ENCODE measurements at places on chromosomes 4 and X.
A peak's percentile ranks its signal among the peaks of the same experiment; 100 is the strongest.

DNA sequence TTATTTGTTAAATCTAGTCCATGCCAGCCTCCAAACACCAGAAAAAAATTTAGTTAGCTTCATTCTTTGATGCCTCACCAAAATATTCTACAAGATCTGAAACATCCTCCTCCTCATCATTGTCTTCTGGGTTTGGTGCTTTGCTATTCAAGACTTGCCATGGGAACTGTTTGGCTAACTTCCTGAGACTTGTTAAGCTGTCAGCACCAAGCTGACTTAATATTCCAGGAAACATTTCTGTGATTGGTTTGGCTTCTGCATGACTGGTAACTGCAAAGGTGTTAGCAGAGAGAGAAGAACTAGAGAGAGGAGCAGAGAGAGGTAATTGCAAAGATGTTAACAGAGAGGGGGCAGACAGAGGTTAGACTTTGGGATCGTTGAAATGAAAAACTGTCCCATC lies 101.3 kb downstream of the PALLD start:
- no peak for ATAC-seq

- ATAC-seq = peak; percentile 62
Measured at GRCh38 chrX:129726307-129727111, 12.3 kb upstream of the XPNPEP2 start.

DNA sequence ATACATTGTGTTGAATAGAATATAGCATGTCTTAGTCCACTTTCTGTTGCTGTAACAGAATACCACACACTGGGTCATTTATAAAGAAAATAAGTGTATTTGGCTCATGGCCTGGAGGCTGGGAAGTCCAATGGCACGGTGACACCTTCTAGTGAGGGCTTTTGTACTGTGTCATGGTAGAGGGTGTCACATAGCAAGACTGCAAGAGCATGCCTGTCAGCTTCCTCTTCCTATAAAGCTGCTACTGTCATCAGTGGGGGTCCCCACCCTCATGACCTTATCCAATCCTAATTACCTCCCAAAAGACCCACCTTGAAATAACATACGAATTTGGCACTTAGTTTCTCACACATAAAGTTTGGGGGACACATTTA lies 193.2 kb downstream of the PTTG2 start:
- no peak for ATAC-seq

- no peak for ATAC-seq
Measured at GRCh38 chr4:118760493-118760892, 75.3 kb downstream of the METTL14 start.

DNA sequence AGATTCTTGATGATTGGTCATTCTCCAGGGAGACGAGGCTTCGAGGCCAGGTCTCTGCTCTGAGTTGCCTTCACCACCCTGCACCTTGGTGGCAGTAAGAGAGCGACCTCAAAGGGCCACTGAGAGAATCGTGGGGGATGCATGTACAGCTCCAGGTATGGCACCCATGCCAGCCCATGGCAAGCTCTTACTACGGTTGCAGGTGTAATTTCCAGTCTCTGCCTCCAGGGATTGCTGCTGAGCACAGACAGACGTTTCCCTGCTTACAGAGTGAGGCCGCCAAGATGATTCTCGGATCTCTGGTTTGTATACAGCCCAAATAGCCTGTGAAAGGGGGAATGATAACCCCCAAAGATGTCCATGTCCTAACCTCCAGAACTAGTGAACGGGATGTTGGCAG lies 16.3 kb upstream of the DRD5 start:
- no peak for ATAC-seq

- ATAC-seq = no peak
Measured at GRCh38 chr4:168797738-168798375, 212.2 kb downstream of the CBR4 start.

GRCh38 chr4:9987749-9988362 lies 33.4 kb downstream of the SLC2A9 start:
- ATAC-seq = peak; percentile 57

DNA sequence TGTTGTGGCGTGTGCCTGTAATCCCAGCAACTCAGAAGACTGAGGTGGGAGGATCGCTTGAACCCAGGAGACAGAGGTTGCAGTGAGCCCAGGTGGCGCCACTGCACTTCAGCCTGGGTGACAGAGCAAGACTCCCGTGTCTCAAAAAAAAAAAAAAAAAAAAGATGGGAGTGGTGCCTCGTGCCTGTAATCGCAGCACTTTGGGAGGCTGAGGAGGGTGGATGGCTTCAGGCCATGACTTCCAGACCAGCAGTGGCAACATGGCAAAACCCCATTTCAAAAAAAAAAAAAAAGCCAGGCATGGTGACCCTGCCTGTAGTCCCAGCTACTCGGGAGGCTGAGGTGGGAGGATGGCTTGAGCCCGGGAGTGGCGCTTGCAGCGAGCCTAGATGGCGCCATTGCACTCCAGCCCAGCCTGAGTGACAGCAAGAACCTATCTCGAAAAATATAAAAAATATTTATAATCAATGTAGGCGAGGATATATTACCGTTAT lies 27.0 kb downstream of the EIF2S3 start:
- peak; percentile 67 for ATAC-seq

GRCh38 chr4:128868758-128869157 lies 59.3 kb downstream of the JADE1 start:
- ATAC-seq = no peak

DNA sequence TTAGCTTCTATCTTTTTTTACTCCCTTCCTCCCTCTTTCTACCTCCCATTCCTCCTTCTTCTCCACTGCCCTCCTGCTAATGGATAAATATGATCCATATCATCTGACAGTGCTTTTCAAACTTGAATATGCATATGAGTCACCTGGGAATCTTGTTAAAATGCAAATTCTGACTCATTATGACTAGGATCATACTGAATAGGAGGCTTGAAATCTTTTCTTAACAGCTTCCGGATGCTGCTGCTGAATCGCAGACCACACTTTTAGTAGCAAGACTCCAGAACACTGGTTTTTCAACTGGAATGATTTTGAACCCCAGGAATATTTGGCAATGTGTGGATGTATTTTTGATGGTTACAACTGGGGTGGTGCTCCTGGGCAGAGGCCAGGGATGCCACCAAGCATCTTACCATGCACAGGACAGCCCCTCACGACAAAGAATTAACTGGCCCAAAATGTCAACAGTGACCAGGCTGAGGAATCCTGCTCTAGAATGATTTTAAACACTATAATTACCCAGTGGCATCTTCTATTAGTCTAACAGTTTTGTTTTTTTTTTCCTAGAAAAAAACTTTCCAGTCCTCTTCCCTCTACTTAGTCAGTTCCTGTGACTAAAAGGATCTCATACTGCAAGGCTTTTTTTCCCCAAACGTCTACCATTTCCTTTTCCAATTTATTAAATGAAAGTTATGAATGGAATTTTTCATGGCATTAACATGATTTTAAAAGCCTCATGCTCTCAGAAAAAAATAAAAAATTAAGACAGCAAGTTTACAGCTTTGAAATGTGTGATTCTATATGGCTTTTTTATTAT lies 10.6 kb upstream of the PYURF start:
- peak; percentile 93 for ATAC-seq

- ATAC-seq = no peak
Measured at GRCh38 chr4:20219521-20219920, 32.2 kb upstream of the SLIT2 start.

DNA sequence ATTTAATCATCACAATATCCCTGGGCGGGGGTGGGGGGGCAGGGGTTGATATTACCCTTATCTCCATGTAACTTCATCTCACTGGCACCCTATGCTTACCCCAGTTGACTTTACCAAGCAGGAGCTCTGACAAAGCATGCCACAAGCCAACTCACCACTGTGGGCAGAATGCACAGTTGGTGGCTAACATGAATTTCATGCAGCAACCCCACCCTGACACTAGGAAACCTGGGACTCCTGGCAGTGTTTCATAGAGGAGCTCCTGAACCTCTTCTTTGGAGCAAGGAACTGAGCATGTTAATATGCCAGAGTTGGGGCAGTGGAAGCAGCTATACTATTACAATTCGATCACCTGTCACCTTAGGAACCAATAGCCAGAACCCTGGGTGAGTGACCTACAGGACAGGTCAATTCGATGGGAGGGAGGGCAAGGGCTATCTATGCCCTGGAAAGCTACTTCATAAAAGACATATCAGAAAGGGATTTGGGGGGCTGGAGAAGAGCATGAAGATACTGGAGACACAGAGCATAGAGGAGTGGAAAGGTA lies 97.2 kb upstream of the ACSL4 start:
- no peak for ATAC-seq

- ATAC-seq = peak; percentile 98
Measured at GRCh38 chrX:9899640-9900111, 67.5 kb upstream of the CLDN34 start.

DNA sequence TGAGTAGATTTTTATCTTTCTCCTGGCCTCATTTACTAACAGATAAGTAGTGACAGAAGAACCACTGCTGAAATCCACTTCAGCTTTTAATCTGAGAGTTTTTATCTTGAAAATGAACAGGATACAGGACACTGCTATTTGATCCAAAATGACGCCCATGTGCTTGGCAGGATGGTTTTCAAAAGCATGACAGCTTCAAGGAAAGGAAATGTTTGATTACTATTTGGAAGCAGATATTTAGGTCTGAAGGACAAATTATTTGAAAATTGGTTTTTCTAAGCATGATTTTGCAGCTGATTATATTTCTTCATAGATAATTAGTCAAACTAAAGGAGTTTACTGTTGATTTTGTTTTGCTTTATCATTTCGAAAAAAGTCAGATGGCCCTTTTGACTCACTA lies 11.1 kb downstream of the PACRGL start:
- ATAC-seq = no peak

- no peak for ATAC-seq
Measured at GRCh38 chr4:3221184-3221494, 27.8 kb upstream of the MSANTD1 start.

DNA sequence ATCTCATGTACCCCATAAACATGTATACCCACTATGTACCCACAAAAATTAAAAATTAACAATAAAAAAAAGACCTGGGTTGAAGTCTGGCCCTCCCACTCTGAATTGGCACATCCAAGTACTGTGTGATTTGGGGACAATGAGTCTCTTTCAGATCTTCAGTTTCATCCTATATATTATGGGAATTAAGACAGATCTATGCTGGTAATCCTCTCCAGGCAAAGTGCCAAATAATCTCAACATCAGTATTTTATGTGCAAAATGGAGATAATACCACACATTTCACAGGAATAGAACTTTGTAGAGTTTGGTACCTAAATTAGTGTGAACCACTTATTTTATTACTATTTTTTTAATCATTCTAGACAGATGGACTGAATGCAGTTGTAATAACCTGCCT lies 11.0 kb upstream of the SCD5 start:
- ATAC-seq = no peak

GRCh38 chr4:154313004-154313585 lies 178.5 kb downstream of the DCHS2 start:
- ATAC-seq = no peak

DNA sequence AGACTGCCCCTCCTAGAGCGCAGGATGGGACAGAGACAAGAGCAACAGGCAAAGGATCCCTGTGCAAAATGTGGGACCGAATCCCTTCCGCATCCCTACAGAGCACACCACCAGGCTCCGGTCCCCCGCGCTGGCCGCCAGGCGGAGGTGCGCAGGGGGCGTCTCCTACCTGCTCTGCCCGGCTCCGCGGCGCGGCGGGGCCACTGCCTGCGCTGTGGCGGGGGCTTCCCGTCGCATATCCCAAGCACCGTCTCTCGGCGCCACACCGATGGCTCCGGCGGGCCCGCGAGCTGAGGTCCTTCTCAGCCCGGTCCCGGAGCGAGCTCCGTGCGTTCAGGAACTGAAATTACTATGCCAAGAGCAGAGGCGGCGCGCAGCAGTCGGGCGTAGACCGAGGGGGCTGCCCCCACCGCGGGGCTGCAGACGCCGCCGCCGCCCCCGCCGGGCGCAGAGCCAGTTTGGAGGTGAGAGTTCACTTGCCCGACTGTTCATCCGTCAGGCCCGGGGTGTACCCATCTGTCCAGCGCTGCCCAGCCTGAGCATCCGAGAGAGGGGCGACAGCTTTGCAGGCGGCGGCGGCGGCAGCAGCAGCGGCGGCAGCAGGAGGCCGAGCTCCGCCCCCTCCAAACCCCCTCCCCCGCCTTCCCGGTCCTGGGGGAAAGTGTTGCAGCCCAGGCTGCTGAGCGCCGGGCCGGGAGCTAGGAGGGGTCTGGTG lies at the start of gene GPRIN3:
Gene GPRIN3 (minus strand): TSS at position 355 of the 715 bp plus-strand sequence. CDS start 57,690 bp downstream, outside the sequence.
- peak; percentile 86 for ATAC-seq

DNA sequence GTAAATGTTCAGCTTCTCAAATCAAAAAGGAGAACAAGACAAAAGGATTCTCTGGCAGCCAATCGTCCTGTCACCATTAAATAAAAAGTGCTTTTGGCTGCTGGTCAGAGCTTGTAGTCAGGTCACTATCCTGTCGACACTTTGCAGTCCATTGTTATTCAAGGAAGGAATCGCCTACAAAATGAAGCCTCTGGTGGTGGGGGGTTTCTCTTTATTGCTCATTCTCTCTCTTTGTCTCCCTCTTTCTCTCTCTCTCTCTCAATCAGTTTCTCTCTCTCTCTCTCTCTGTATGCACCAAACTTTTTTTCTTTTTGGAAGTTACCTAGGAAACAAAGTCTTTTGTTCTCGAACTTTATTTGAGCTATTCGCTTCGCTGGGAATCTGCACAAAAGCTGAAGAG lies 17.6 kb upstream of the SCML1 start:
- peak; percentile 25 for ATAC-seq

- no peak for ATAC-seq
Measured at GRCh38 chr4:23485801-23486200, 404.0 kb downstream of the PPARGC1A start.

- no peak for ATAC-seq
Measured at GRCh38 chrX:153640736-153641575, 6.0 kb upstream of the DUSP9 start.

GRCh38 chr4:8077181-8078108 lies 81.2 kb downstream of the ABLIM2 start:
- no peak for ATAC-seq

DNA sequence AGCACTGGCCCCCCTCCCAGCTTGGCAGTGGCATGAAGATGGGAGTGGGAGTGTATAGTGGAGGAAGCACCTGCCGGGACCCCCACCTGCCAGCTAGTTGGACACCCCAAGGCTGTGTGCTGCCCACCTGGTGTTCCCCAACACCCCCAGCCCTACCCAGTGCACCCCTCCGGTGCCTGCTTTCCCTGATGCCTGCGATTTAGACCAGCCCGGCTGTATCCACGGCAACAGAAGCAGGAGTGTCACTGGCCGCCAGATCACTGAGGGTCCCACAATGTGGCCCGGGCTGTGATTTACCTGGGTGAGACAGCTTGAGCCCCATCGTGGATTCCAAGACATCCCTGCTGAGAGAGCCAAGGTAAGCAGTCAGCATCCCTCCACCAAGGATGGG lies 533 bp downstream of the GPR173 start:
- no peak for ATAC-seq
